Stomach (tissue), 19 donors: ENCODE measurements at places on chromosomes 5 and 9.

- no peak overlapping the region for H3K27ac ChIP-seq
- no peak overlapping the region for H3K4me3 ChIP-seq
- no peaks in the 10 kb centered on the region for H3K36me3 ChIP-seq
- H3K4me1 ChIP-seq, result peaks cover 15% of the 10 kb centered on the region
- peak; percentile 36 for DNase-seq
These were observed 286.9 kb downstream of the ARHGEF28 start for GRCh38 chr5:73912821-73913271.

- no peak overlapping the region for H3K27ac ChIP-seq
- no peaks in the 10 kb centered on the region for H3K27me3 ChIP-seq
- DNase-seq, result no peak
These were observed 5.2 kb upstream of the PPARGC1B start for GRCh38 chr5:149724884-149725283.

GRCh38 chr9:75229605-75230332 lies 141.5 kb downstream of the OSTF1 start:
- H3K36me3 ChIP-seq, result no peaks in the 10 kb centered on the region
- H3K27ac ChIP-seq, result peak overlapping the region; percentile 77
- peak; percentile 42 for DNase-seq
- H3K4me1 ChIP-seq, result peaks cover 37% of the 10 kb centered on the region
- H3K4me3 ChIP-seq, result no peak overlapping the region

DNA sequence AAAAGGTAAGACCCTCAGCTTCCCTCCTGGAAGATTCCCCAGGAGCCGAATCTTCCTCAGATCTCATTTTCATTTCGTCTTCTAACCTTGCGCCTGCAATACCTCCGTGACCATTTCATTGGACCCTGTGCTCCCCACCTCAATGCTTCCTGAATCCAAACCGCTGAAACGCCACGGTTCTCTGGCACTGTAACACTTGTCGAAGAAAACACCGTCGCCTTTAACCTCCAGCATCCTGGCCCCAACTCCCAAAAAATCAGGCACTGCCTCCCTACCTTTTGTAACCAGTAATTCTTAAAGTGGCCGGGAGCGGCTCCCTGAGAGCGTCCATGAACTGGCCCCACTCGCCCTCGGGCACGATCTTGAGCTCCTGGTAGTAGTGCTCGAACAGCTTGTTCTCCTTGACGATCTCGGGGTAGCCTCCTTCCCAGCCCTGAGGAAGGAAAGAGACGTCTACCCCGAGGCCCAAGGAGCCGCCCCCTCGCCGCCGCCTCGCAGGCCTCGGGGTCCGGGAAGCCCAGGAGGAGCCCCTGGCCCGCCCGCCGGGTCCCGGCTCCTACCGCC lies 438 bp downstream of the NSUN2 start:
- peak overlapping the region; percentile 91 for H3K4me3 ChIP-seq
- peak; percentile 55 for DNase-seq
- H3K27me3 ChIP-seq, result no peaks in the 10 kb centered on the region

DNA sequence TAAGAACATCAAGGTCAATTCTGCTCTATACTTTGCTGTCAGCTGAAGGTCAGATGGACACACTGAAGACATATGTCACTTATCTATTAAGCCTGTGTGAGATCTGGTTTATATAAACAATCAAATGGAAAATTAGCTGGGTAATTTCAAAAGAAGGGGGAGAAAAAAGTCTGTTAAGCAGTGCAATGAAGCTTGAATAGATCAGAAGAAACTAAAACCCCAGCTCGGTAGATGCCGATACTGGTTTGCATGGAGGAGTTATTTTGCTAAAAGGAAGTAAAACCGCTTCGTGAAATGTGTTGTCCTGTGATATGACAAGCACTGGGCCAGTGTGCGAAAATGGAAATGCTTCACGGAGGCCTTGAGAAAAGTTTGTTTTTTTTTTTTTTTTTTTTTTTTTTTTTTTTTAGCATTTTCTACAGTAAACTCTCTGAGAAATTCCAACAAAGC lies 148.8 kb downstream of the MEF2C start:
- no peak for DNase-seq
- H3K4me1 ChIP-seq, result no peaks in the 10 kb centered on the region
- H3K4me3 ChIP-seq, result no peak overlapping the region
- H3K36me3 ChIP-seq, result no peaks in the 10 kb centered on the region
- no peak overlapping the region for H3K27ac ChIP-seq

DNA sequence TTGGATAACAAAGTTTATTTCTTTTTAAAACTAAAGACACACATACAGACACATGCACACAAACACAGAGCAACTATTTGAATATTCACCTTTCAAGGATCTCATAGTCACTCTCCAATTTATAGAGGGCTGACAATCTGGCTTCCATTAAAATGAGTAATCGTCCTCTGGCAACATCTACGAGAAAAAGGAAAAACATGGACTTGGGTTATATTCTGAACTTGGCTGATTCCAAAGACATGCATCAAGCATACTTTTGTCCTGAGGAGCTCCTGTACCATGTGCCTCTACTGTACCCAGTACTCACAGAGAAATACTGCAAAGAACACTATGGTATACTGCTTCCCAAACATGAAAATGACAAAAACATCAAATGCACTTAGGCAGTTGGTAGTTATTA lies 15.4 kb downstream of the IARS1 start:
- no peak for DNase-seq
- no peak overlapping the region for H3K4me3 ChIP-seq
- H3K36me3 ChIP-seq, result peaks cover 100% of the 10 kb centered on the region
- H3K27me3 ChIP-seq, result no peaks in the 10 kb centered on the region

- H3K4me1 ChIP-seq, result peaks cover 41% of the 10 kb centered on the region
- H3K4me3 ChIP-seq, result no peak overlapping the region
- DNase-seq, result peak; percentile 81
- H3K27me3 ChIP-seq, result no peaks in the 10 kb centered on the region
- peak overlapping the region; percentile 27 for H3K27ac ChIP-seq
These were observed 84.1 kb downstream of the AMBP start for GRCh38 chr9:113993838-113994540.

DNA sequence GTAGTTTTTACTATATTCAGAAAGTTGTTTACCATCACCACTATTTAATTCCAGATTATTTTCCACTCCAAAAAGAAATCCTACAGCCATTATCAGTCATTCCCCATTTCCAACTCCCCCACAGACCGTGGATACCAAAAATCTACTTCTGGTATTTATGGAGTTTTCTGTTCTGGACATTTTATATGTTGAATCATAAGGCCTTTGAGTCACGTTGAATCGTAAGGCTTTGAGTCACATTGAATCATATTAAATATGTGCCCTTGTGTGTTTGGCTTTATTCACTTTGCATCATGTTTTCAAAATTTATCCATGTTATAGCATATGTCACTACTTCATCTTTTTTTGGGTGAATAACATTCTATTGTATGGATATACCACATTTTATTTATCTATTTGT lies 454.1 kb upstream of the NUDT12 start:
- no peak overlapping the region for H3K4me3 ChIP-seq
- DNase-seq, result no peak
- no peak overlapping the region for H3K27ac ChIP-seq
- no peaks in the 10 kb centered on the region for H3K4me1 ChIP-seq
- no peaks in the 10 kb centered on the region for H3K36me3 ChIP-seq
